Astrocyte of the spinal cord (primary cell): ENCODE measurements at places on chromosomes 6 and 20.

DNA sequence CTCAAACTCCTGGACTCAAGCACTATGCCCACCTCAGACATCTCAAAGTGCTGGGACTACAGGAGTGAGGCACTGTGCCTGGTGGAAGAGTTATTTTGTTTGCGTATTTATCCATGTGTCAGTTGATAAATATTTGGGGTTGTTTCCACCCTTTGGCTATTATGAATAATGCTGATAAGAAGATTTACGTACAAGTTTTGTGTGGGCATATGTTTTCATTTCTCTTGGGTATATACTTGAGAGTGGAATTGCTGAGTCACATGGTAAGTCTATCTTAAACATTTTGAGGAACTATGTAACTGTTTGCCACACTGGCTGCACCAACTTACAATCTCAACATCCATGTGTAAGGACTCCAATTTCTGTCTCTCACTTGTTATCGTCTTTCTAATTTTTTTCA, 200.3 kb downstream of the RNGTT start:
- no peak for DNase-seq

- no peak for DNase-seq
Measured at GRCh38 chr6:70421509-70421908, 8.2 kb downstream of the FAM135A start.

DNA sequence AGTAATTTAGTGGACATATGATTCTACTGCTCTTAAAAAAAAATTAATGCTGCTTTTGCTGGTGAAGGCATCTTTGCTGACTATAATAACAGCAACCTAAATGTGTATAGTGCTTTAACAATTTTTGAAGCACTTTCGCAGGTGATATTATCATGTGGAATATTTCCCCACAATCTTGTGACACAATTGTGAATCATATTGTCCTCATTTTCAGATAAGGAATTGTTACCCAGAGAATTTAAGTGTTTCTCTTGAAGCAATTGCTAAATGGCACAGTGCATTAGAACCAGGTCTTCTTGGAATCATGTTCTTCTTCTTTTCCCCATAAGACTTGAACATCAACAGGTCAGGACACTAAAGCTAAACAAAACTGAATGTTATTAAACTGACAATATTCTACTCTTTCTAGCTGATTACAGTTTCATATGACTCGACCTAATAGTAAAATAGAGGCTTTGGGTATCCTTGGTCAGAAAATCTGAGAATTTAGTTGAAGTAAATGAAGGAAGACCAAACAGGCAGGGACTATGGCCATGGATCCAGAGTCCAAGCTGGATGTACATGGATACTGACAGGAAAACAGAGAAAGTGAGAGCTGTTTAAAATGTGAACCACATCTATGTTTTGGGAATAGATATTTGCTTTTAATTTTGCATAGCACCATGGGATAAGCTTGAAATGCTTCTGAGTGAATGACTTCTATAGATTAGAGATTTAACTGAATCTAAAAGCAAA, 121.8 kb upstream of the SLC35B3 start:
- DNase-seq, result no peak

DNA sequence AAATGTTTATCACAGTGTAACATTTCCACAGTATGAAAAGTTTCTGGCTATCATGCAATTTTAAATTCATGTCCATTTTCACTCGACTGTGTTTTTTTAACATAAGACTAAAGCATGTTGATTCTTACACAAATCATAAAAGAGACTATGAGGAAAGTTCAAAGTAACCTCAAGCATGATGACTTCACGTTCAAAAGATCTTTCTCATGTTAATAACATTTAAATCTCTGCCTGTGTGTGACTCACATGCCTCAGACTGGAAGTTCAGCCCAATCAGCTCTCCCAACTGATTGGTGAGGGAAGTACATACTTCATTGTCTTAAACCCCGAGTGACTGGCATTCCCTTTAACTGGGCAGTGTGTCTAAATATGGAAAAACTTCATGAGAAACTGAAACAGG, 37.4 kb downstream of the ATXN1 start:
- peak; percentile 95 for DNase-seq

DNA sequence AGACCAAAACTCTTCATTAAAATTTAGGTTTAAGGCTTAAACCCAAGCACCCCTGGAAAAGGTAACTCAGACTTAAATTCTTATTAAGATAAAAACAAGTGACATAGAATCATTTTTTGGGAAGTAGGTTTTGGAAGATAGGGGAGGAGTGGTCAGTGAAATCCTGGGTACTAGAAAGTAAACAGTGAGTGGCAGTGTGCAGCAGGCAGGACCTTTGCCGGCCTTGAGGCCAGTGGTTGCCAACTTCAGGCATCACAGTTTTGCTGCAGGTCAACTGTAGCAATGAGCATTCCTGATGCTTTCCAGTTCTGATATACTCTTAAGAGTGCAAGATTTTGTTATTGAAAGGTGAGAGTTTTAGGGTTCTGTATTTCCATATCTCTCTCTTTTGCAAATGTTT, 69.3 kb upstream of the SUPT3H start:
- DNase-seq, result no peak

DNA sequence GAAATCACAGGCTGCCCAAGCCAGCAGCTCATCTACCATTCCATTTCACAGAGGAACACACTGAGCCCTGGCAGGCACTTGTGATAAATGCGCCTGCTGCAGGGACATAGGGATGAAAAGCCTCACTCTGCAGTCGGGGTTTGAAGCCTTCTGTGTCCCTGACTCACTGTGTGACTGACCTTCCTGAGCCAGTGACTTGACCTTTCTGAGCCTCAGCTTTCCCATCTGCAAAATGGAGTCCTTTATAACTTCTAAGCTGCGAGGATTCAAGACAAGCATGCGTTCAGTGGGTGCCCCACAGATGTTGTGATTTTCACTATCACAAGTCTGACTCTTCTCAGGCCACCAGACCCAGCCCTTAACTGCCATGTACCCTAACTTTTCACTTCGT, 5.5 kb downstream of the TGM2 start:
- DNase-seq, result no peak

GRCh38 chr6:39901116-39901655, 33.1 kb downstream of the MOCS1 start:
- no peak for DNase-seq

DNA sequence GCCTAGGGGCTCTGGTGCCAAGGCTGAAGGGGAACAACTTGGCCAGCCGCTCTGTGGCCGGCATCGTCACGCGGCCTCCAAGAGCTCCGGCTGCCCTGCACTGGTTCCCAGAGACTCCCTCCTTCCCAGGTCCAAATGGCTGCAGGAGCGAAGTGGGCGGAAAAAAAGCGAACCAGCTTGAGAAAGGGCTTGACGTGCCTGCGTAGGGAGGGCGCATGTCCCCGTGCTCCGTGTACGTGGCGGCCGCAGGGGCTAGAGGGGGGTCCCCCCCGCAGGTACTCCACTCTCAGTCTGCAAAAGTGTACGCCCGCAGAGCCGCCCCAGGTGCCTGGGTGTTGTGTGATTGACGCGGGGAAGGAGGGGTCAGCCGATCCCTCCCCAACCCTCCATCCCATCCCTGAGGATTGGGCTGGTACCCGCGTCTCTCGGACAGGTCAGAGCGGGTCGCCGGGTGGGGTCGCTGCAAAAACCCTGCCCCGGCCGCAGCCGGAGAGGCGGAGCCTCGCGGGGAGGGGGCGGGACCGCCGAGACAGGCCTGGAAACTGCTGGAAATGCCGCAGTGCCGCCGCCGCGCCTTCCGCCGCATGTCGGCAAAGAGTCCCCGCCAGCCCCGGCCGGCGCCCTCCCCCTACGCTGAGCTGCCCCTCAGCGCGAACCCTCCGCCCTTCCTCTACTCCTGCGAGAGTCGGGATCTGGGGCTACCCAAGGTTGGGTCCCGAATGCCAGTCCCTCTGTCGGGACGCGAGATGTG, 814 bp upstream of the HSP90AB1 start:
- peak; percentile 87 for DNase-seq

- no peak for DNase-seq
Measured at GRCh38 chr6:33073431-33073871, at the start of gene HLA-DPA1. TSS of gene HLA-DPA1 (minus strand) at chr6:33073649.

- no peak for DNase-seq
Measured at GRCh38 chr20:35854713-35855348, 83.0 kb downstream of the PHF20 start.
